SHP77 (cell line): ENCODE measurements at places on chromosomes 6 and 20.

DNA sequence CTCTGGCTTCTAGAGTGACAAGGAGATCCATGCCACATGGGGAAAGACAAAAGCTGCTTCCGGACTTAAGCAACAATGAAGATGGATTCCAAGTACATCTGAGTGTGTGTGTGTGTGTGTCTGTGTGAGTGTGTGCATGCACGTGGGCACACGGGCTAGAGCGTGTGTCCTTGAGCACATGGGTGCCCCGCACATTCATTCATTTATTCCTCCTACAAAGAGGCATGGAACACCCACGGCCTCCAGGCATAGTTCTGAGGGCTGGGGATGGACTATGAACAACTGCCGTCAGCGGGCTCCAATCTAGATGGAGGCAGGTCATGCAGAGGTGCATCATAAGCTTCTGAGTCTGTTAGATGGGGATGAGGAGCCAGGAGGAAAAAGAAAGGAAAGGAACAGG lies 49.1 kb downstream of the GRM4 start:
- DNase-seq, result no peak

DNA sequence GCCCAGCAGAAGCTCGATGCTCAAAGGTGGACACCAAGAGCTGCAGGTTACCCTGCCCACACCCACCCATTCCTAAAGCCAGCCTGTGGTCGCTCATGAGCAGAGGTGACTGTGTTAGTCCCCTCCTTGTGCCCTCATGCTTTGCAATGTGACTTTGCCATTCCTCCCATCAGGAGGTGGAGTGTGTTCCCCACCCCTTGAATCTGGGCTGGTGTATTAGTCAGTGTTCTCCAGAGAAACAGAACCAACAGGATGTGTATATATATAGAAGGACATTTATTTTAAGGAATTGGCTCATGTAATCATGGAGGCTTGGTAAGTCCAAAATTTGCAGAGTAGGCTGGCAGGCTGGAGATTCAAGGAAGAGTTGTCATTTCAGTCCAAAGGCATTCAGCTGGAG lies 54.4 kb upstream of the RNF24 start:
- no peak for DNase-seq

DNA sequence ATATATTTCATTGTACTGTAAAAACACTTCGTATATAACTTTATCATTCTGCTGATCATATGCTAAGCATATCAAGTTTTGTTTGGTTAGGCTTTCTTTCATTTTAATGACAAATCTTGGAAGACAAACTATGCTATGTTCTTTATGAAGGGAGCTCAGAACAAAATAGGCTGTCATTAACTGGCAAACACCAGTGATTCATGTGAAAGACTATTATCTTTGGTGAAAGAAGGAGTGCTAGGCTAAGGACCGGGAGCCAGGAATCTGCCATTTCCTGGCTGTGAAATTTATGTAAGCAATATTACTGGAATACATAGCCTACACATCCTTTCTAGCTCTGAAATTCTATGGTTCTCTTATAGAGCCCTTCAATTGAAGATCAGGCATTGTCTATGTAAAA lies 136.2 kb upstream of the CCN2 start:
- DNase-seq, result no peak

DNA sequence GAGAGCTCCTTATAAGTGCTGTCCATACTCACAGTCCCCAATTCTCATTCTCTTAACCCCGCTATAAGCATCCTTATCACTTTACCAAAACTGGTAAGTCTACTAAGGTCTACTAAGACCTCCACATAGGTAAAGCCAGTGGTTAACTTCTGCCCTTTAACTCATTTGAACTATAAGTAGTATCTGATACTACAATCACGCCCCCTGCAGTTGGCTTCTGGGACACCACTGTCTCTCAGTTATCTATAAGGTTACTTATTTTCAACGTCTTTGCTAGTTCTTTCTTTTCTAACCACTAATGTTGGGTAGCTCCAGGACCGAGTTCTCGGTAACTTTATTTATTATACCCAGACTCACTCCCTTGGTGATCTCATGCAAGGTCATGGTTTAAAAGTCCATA lies 142.6 kb downstream of the ARHGAP18 start:
- peak; percentile 7 for DNase-seq

GRCh38 chr6:116447496-116448011 lies 13.6 kb upstream of the CALHM6 start:
- no peak for DNase-seq

- no peak for DNase-seq
These were observed 46.4 kb upstream of the ADTRP start for GRCh38 chr6:11824986-11825385.

GRCh38 chr20:12179692-12180091 lies 262.0 kb downstream of the BTBD3 start:
- DNase-seq, result no peak

GRCh38 chr6:145736661-145737144 lies 1.4 kb upstream of the EPM2A start:
- DNase-seq, result no peak

DNA sequence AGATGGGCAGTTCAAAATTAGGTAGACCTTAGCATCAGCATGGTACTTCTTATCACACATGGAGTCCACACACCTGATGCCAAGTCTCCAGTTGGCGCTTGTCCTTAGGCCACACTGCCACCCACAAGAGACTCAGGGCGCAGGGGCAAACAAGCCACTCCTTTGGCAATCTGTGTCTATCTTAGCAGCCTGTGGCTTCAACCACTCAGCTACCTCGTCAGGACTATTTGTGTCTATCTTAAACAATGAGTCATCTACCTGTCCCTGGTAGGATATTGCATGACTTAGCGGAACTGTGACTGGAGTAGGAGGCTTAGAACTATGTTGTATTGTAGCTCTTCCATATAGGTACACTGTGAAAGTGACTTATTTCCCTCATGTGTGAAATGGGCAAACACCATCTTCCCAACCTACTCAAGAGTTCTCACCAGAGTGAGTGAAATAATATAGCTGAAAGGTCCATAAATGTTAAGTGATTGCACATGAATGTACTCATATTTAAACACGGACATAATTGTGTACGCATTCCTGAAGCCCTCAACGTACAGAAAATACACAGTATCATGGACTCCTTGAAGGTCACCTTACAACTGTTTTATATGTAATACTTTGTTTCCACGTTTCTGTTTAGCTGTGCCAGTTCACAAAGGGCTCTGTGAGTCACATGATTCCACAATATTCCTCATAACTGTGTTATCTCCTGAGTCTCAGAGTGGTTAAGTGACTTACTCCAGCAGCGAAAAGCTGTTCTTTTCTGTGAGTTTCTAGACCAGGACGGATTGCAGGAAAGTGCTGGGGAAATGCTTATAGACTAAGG lies 1.6 kb downstream of the TRIM27 start:
- peak; percentile 8 for DNase-seq

DNA sequence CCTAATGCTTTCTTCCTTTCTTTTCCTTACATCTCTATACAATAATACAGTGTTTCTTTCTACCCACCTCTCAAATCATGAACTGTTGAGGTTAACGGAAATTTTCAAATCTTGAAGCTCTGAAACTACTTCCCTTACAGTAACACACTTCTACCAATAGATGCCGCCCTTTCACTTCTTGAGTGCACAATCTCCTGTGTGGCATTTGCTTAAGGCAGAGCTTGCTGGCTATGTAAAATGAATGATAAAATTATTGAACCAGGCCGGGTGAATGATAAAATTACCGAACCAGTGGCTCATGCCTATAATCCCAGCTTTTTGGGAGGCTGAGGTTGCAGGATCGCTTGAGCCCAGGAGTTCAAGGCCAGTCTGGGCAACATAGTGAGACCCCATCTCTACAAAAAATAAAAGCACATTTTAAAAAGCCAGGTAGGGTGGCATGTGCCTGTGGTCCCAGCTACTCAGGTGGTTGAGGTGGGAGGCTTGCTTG lies 56.8 kb downstream of the KCNS1 start:
- DNase-seq, result peak; percentile 84

- no peak for DNase-seq
These were observed 2.4 kb upstream of the MYLK4 start for GRCh38 chr6:2753110-2753489.

DNA sequence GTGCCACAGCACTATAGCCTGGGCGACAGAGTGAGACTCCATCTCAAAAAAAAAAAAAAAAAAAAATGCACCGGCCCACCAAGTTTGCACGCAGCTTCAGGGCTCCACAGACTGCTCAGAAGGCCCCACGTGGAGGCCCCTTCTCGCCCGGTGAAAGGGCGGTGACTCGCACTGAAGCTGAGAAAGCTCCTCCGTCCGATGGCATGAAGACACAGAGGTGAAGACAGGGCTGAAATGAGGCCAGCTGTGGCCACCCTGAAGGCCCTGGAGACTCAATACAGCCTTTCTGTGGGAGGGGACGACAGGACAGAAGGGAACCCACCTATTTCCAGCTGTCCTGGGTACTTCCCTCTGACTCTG lies 84.0 kb downstream of the PTPN1 start:
- DNase-seq, result no peak

DNA sequence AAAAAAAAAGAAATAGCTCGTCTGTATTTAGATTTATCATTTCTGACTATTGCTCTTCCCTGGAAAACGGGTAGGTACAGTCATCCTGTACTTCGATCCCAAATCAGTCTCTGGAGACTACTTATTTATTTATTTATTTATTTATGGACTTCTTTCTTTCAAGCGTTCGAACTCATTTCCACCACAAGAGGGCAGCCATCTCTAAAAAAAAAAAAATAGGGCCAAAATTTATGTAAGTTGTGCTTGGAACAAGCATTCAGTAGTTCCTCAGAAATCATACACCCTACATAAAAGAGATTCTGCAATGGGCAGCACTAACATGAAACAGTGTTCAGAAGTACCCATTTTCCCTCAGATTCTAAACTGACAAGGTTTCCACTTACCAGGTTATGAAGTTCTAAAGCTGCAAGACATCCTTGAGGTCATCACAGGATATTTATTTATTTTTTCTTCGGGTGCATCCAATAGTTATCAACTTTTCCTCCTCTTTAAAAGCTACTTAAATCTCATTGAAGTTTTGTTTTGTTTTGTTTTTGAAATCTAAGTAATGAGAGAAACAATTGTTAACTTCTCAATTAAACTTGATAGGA lies 1.9 kb upstream of the BMP2 start:
- DNase-seq, result peak; percentile 44

DNA sequence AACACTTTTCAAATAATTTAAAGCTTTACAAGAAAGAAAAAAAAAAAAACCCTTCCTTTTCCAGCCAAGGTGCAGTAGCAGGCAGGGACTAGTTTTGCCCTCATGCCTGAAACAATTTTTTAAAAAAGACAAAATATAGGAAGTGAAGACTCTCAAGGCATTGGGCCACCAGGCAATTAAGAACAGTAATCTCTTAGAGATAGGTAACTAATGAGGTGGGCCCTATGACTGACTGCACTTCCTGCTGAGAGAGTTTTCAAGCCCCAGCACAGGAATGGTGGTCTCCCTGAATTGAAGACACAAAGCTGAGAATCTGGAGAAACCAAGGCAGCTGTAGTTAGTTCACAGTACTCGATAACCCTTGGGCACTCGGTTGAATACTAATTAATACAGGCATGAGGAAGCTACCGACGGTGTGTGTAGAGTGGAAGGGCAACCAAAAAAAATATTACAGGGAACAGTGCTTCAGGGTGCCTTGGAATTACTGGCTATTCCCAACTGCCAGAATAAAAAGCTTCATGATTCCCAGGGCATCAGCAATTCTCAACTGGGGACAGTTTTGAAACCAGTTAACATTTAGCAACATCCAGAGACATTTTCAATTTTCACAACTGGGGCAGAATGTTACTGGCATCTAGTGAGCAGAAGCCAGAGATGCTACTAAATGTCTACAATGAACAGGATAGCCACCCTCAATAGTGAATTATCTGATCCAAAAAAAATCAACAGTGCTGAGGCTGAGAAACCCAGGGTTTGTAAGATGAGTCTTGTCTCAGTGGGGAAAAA lies 36.0 kb upstream of the PLN start:
- DNase-seq, result no peak

DNA sequence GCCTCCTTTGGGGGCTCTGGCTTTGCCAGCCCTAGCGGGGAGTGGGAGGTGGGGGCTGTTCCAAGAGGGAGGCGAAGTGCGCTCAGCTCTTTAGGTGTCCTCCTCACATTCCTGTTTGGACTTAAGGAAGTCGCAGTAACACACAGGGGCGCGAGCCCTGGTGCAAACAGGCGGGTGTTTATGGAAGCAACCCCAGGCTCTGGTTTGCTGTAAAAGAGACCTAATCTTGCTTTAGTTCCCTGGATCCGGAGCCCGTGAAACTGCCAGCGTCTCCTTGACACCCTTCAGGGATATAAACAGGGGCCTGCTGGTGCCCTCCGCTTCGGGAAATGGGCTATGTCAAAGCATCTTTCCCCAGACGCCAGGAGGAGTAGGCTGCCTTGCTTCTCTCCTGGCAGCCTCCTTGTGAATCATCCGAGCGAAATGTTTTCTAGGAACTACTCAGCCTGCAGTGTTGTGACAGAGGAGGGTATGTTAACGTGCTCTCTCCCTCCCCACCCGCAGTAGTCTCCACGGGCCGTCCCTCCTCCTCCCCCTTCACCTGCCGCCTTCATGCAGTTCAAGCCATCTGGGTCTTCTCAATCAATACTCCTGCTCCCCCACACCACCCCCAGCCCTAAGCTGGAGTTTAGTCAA lies 168.0 kb upstream of the LRFN2 start:
- DNase-seq, result no peak

GRCh38 chr6:21024616-21025015 lies 490.4 kb downstream of the CDKAL1 start:
- no peak for DNase-seq

DNA sequence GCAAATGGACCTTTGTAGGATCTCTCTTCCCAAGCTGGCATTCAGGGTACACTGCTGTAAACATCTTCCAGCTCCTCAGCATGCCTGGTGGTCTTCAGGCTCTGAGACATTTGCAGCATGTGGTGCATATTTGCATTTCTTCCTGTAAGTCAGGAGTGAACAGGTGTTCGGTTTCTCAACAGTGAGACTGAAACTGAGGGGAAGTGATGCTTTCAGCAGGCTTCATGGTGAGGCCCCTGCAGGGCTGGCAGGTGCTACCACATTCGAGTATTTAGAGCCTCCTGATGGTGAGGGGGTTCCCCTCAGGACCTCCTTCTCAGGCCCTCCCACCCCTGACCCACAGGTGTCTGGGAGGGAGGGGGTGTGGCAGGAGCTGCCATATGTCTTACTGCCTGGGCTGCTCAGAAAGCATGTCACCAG lies 15.1 kb downstream of the MYBL2 start:
- DNase-seq, result no peak

DNA sequence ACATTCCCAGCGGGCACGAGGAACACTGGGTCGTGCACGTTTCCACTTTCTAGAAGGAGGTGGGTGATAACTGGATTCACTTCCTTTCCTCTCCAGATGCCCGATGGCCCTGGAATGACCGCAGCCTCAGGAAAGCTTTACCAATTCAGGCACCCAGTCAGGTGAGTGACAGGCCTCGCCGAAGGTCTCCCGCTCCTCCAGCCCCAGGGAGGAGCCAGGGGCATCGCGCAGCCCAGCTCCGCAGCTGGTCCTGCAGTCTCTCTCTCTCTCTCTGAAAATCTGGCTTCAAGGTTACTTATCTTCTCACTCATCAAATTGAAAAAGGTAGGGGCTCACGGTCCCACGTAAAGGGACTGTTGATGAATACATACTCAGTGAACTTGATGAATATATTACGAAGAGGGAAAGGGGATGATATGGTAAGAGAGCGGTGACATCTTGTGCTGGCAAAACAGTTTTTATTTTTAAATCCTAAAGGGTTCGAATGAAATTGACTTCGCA lies 891 bp downstream of the RIPPLY2 start:
- peak; percentile 80 for DNase-seq

- DNase-seq, result no peak
These were observed 29.8 kb downstream of the DCBLD1 start for GRCh38 chr6:117512056-117512828.
